ENCODE measurements at places on chromosomes 6 and 20.

DNA sequence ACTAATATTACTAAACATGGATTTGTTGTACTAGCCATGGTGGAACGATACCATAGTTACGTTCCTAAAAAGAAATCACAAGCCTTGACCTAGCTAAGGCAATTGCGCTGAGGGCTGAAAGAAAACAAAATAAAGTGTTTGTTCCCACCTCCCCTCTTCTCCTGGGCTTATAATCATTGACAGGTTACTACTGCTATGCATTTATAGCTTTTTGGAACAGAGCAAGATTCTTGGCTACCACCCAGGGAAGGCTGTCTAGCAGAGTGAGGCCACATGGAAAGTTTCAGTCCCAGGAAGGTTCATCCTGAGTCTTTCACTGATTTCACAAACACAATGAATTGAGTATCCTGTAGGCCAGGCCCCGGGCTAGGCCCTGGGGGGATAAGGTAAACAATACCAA, 84.6 kb downstream of the TMEM170B start:
- no peak for DNase-seq

DNA sequence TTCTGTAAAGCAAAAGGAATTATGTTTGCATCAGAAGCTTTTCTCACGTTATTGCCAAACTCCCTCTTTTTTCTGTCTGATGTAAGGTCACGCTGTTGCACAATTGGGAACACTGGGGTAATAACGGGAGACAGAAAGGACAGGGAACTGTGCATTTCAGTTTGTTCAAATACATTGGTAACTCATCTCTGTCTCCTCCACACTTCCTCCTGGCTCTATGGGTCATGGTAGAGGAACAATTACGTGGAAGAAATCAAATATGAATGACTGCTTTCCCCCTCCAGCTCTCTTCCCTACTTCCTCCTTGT, 132.2 kb upstream of the TNFAIP3 start:
- DNase-seq = no peak

DNA sequence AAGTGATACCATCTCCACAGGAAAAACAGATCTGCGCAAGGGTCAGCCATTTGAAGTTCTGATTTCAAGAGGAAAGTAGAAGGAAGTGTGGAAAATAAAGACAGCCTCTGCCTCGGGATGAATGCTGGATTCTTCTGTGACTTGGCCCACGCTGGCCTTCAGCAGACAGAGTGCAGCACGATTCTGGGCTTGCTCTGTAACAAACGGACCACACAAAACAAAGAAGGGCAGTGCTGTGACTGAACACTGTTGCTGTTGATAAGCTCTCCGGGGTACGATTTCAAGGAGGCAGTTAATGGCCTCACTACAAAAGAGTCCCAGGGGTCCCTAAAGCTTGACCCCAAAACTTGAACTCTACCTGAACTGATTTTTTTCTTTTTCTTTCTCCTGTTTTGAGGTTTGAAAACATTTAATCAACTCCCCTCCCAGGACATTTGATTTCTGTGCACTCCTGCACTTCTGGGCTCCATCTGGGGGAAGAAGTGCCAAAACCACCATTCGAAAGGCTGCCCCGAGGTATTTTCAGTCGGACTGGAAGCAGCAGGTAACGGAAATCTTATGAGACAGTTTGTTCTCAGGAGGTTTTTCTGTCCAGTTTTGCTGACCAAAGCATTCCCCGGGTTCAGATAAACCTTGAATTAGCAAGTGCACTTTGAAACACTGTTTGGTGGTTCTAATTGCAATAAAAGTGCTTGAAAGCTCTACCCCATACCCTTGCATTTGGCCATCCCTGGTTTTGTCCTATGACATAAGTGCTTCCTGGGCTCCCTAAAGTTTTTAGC, 189.6 kb downstream of the MYLK4 start:
- DNase-seq = no peak

GRCh38 chr6:112281821-112282615, 27.7 kb upstream of the LAMA4 start:
- no peak for DNase-seq

DNA sequence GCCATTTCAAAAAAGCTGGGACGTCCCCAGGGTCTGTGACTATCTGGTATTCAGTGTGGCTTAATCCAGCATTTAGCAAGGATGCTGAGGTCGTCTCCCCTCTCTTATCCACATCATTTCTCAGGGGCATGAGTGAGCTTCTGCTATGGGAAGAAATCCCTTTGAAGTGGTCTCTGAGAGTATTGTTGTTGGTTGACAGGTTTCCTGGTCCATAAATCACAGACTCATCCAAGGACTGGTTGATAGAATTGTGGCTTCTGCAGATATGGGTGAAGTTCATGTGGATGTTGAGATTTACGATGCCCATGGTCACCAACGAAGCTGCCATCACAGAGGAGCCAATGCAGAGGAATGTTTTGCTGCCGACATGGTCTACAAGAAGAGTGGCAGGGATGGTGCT, 24.0 kb downstream of the SLC2A12 start:
- no peak for DNase-seq
